DMS53 (cell line): ENCODE measurements at places on chromosomes 11 and 22.

DNA sequence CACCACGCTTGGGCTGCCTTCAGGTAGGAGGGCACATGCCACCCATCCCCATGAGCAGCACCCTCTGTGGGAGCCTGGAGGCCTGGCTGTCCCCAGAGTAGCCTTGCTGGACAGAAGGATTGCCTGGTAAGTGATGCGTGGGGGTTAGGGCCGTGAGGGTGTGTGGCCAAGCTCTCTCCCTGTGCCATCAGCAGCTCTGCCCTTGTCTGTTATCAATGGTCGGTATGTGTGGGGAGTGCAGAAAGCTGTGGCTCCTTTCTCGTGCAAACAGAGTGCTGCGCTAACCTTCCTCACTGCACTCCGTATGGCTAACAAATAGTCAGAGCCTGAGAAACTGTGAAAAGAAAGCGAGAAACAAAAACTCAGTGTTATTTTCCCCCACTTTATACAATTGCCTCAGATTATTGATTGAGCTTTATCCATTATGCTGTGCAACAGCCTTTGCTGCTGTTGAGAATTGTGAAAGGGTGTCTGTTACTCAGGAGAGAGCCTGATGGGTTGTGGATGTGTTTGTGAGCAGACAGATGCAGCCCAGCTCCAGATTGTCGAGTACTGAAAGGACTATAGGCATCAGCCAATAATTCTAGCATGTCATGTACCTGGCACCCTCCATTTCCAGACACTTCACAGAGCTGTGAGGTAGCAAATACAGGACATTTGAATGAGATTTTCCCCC, 432.2 kb downstream of the NTM start:
- no peak for DNase-seq

- DNase-seq, result no peak
Measured at GRCh38 chr22:20576445-20576816, 69.0 kb downstream of the MED15 start.

- DNase-seq, result peak; percentile 5
Measured at GRCh38 chr22:41479671-41480396, 10.9 kb downstream of the ACO2 start.

GRCh38 chr11:46936138-46937110, at the start of gene CSTPP1:
CSTPP1 (plus strand) TSS chr11:46936761; CDS start chr11:46936806, 45 bp downstream.
- peak; percentile 96 for DNase-seq

DNA sequence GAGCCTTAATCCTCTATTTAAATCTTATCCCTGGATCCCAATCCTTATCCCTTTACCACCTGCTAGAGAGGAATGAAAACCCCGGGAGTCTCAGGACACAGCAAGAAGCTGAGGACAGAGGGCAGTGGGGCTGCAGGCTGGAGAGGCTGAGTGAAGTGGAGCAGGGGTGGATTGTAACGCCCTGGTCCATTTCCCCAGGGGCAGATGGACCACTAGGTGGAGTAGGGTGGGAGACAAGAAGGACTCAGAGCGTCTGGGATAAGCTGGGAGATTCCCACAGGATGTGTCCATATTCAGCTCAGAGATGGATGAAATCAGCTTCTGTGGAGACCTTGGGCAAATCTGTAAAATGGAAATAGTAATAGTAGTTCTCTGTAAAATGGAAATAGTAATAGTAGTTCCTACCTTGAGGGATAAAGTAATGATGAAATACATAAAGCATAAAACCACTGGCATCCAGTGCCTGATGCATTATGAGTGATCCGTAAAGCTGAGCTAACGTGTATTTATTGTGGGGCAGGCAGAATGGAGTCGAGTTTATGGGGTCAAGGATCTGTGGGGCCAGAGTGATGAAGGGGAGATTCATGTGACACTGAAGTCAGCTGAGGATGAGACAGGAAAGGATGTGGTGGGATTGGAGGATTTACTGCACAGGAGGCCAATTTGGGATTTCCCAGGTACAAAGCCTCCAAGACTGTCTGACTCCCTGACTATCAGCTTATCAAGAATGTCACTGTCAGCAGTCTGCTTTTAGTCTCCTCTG, 1.9 kb upstream of the ROBO4 start:
- DNase-seq, result no peak

DNA sequence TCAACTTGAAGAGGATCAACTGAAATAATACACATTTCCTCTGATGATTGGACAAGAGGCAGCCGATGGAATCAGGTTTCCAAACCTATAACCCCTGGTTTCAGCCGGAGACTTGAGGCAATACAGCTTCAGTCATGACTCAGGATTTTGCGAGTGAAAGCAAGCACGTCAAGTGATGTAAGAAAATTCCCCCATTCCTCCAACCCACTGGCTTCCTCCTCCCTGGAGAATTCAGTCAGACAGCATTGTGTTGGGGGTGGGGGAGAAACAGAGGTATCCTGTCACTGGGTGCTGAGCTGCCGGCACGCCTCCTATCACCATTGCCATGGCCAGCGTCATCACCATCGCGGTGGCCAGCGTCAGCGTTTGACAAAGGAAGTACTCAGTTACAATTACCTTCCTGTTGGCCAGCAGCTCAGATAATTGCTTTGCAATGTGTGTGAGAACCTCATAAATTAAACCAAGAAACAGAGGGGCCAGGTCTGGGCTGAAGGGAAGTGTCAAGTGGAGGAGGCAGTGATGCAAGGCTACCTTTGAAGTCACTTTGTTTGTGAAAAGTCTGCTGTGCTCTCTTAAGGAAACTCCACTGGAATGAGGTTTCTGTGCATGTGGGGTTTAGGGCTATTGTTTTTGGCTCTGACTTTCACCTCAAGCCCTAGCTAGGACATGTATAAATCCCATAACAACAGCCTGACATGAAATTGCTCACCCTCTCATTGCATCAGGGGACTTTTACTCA, 50.2 kb downstream of the LIF start:
- DNase-seq, result peak; percentile 95

GRCh38 chr11:120599816-120600420, 88.4 kb downstream of the GRIK4 start:
- no peak for DNase-seq

DNA sequence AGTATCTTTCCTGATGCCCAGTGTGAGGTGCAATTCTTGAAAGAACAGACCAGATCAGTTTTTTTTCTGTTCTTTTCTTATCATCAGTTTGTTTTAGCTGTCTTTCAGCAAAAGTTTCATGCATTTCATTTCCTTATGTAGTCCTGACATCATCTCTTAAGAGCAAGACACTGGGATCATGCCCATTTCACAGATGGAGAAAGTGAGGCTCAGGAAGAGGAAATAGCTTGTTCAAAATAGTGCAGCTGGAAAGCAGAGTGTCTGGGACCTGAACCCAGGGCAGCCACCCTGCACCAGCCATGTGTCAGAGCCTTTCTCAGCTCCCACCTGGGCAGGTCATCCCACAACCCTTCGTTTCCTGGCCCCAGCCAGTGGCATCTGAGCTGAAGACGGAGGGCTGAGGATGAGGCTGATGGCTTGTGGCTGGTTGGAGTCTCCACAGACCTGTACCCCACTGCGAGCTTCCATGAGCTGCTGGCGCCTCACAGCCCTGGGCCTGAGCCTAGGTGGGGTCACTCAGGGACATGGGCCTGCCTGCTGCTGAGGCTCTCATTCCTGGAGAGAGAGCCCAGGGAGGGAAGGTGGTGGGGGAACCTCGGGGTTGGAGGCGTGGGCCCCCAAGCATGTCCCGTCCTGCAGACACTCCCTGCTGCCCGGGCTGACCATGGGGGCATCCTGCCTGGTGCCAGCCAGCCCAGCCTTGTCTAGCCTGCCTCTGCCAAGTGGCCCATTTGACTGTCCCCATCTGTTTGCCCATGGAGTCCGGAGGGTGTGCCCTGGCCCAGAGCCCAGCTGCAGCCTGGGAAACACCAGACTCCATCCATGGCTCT, 61.8 kb downstream of the SMIM38 start:
- no peak for DNase-seq

- DNase-seq, result no peak
Measured at GRCh38 chr11:32213223-32213622, 122.3 kb downstream of the RCN1 start.

DNA sequence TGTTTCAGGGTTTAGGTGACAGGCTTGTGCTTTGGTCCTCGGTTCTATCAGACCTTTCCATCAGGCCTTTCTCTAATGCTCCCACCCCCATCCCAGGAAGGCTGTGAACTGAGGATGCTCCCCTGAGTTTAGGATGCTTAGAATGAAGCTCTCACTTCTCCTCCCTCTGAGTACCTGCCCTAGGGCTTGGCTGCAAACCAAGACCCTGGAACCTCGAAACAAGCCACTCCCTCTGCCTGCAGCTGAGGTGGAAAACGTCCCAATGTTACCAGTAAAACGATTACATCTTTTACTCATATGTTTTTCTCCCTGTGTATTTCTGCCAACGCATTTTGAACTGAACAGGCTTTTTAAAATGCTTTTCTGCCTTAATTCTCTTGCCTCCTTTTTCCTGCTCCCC, 54.5 kb upstream of the BMAL1 start:
- DNase-seq, result no peak

- no peak for DNase-seq
Measured at GRCh38 chr22:23231471-23232093, 51.3 kb downstream of the BCR start.

- no peak for DNase-seq
Measured at GRCh38 chr11:120494595-120494994, 17.0 kb upstream of the GRIK4 start.
